Retinal pigment epithelial cell (primary cell): ENCODE measurements at places on chromosomes 12 and 14.

DNA sequence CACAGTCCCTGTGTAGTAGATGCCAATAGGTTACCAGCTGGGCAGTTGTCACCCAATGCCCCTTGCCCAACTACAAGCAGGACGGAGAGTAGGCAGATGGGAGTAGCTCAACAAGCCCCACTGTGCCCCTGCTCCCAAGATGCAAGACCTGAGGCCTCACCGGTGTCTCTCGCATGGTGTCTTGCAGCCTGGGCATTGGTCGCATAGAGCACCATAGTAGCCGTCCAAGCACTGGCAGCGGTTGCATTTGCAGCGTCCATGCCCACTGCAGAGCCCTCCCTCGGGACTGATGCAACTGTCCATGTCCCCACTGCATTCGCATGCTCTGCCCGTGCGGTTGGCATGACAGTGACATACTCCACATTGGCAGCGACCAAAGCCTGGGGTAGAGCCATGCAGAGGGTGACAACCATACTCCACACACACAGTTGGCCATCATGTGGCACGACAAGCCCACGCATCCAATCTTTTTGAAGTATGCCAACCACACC lies 11.9 kb upstream of the CSAD start:
- DNase-seq, result no peak

- no peak for DNase-seq
These were observed 568 bp downstream of the CCDC184 start for GRCh38 chr12:48183876-48184548.

DNA sequence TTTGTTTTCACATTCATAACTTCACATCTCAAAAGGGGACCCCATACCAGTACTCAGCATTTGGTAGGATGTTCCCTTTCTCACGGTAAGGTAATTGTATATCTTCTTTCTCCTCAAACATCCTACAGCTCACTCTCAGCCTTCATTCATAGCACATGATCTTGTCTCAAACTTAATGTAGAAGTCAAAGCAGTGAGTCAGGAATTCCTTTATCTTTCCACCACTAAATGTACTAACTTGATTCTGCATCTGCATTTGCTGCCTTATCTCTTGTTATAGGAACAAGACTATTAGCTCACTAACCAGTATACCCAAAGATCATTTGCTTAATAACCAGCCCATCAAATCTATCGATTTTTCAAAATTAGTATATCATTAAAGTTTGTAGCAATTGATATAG lies 22.9 kb downstream of the CPSF2 start:
- no peak for DNase-seq

DNA sequence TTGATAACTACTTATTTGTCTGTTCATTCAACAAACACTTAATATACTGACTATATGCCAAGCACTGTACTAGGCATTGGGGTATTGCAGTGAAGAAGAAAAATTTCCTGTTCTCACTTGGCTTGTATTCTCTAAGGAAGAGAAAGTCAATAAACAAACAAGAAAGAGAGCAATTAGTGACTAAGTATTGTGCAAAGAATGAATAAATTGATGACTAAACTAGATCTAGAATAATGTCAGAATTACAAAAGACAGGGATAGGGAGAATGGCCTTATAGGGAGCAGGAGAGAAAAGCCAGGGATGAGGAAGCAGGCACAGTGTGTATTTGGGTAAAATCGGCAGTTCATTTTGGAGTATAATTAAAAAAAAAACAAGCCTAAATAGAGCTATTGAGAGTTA lies 4.2 kb upstream of the LIN7A start:
- no peak for DNase-seq

- DNase-seq, result no peak
These were observed 88.2 kb downstream of the TBC1D30 start for GRCh38 chr12:64912516-64913255.

- no peak for DNase-seq
These were observed 126.7 kb upstream of the HIF1A start for GRCh38 chr14:61568572-61569011.

DNA sequence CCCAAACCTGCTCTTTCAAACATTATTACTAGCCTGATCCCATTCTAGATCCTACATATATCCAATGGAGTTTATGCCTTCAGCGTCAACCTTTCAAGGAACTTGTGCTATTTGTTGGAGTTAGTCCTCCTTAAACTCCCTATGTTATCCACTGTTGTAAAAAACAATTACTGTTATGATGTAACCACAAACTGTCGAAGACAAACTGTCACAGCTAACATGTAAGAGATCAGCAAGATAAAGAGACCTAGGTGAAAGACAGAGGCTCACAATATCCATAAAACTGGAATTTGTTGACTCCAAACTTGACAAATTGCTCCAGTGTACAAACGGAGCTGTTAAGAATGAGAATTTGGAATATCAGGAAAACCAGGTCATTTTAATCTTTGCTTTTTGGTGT lies 70.7 kb downstream of the CDK17 start:
- no peak for DNase-seq

- no peak for DNase-seq
These were observed 174.9 kb upstream of the FAR2 start for GRCh38 chr12:28974166-28974565.

DNA sequence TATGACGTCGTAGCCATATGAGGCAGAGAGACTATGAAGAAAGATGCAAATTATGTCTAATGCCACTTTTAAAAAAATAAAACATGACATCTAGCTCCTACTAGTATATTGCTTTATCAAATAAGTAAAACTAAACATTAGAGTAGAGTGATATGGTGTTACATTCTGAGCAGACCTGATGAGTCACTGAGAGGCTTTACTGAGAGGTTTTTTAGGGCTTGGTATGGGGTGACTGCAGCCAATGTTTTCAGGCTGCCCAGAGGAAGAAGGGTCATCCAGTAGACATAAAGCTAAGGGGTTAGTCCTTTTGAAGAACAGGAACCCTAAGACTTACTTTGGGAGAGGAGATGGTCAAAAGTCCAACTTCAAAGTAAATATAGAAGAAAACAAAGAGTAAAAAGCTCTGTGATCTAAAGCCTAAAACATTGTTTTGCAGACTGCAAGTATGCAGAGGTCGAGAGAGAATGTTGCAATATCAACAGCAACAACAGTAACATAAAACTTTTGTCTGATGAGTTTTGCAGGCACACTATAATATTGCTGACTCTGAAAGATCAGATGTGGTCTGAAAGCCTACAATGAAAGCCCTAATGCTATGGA lies 774.7 kb downstream of the TMTC2 start:
- no peak for DNase-seq

GRCh38 chr12:89181271-89181920 lies 170.9 kb downstream of the DUSP6 start:
- peak; percentile 54 for DNase-seq

- DNase-seq, result no peak
These were observed 4.6 kb upstream of the SLC8A3 start for GRCh38 chr14:70193396-70193795.

- DNase-seq, result no peak
These were observed 34.7 kb downstream of the BCL11B start for GRCh38 chr14:99237288-99237687.

GRCh38 chr12:89863493-89863938 lies 154.9 kb upstream of the ATP2B1 start:
- DNase-seq, result no peak

DNA sequence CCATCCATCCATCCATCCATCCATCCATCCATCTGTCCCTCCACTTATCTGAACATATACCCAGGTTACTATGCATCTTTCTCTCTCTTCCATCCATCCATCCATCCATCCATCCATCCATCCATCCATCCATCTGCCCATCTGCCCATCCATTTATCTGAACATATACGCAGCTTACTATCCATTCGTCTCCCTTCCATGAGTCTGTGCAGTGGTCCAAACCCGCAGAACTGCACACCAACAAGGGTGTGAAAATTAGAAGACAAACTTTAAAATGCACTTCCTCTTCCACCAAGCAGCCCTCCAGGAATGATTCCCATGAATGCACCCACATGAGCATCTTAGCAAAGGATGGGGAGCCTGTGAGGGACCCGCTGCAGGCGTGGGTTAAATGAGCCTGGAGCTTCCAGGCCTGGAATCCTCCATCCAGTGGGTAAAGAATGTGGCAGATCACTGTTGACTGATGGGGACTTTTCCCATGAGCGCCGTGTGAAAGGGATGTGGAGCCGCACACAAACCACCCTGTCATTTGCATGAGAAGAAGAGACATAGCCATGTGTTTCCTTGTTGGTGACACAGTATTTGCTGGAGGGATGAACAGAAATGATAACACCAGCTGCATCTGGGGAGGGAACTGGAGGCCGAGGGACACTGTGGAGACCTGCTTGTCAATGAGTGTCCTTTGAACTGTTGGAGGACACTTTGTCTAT lies 376.6 kb downstream of the ADGRD1 start:
- DNase-seq, result no peak

DNA sequence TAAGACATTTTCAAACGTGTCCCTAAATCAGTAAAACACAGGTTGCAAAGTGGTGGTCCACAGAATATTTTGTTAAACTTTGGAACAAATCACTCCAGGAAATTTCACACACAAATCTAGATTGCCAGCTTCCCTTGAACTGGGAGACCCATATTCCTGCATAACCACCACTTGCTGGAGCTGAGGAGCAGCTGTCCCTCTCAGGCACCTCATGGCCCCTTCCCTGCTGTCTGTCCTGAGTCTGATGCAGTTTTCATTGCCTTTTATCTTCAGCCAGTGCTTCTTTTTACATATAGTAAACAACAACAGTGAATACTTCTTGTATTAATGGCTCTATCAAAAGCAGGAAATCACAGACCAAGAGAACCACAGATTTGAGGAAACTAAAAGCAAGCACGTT lies 289.3 kb downstream of the MED13L start:
- DNase-seq, result no peak

GRCh38 chr12:22986997-22987396 lies 362.0 kb downstream of the ETNK1 start:
- no peak for DNase-seq

GRCh38 chr14:104795781-104796686 lies 486 bp upstream of the AKT1 start:
- no peak for DNase-seq

DNA sequence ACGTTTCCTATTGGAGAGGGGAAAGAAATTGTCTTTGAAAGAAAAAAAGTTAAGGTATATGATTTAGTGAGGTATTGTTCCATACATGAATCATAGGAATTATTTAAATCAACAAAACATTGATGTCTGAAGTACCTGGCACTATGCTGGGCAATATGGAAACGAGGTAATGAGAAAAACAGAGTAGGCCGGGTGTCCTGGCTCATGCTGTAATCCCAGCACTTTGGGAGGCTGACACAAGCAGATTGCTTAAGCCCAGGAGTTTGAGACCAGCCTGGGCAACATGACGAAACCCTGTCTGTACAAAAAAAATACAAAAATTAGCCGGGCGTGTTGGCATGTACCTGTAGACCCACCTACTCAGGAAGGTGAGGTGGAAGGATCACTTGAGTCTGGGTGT lies 45.9 kb downstream of the AEBP2 start:
- DNase-seq, result no peak

DNA sequence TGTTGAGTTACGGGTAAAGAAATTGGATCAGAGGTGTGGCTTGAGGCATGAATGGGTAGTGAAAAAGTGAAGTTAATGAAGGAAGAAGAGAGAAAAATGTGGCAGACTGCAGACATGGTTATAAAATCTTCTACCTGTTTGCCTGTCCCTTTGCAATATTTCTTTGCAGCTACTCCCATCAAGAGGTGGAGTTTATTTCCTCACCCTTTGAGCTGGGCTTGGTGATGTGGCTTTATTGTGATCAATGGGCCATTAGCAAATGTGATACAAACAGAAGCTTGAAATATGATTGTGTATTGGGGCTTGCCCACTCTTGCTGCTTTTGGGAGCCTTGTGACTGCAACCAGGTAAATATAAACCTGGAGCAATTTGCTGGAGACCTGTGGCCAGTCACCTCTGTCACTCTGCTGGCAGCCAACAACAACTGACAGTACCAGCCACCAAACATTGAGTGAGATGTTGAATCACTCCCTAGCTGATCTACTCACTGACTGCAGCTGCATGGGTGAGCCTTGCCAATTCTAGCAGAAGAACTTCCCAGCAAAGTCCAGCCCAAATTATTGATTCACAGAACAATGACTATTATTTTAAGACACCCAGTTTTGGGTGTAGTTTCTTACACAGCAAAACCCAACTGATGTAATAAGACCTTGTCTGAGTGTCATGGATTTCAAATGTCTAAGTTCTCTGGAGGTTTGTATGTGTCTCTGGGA lies 151.0 kb upstream of the ATP2B1 start:
- DNase-seq, result no peak

GRCh38 chr14:91339076-91339475 lies 78.5 kb downstream of the CCDC88C start:
- DNase-seq, result no peak

DNA sequence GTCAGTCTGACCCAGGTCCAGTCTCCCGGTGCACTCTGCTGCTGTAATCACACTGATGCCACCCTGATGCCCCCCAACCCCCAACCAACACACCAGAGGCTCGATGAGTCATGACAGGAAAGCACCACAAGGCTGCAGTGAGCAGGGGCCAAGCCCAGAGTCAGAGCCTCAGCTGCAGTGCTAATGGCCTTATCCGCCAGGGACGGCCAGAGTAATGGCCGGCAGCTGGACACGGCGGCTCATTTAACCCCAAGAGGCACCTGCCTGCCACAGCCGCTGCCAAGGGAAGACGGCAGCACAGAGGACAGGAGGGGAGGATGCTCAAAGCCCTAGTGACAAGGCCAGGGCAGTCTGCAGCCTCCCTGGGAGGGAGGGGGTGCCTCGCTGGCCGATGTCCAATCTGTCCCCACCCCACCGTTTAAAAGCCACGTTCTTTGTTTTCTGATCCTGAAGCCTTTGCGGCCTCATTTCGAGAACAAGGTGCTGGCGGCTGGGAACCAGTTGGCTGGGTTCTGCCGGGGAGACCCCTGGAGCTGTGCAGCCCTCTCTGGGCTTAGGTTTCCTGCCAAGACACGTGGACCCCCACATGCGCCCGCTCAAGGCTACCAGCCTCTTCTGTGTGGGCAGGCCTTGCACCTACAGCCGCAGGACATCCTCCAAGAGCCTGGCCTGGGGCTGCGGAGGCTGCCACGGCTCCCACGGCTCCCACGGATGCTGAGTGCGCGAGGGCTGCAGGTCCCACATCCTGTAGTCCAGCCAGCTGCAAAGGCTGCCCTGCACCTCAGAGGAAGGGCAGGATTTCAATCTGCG lies 13.1 kb downstream of the CCDC85C start:
- no peak for DNase-seq

DNA sequence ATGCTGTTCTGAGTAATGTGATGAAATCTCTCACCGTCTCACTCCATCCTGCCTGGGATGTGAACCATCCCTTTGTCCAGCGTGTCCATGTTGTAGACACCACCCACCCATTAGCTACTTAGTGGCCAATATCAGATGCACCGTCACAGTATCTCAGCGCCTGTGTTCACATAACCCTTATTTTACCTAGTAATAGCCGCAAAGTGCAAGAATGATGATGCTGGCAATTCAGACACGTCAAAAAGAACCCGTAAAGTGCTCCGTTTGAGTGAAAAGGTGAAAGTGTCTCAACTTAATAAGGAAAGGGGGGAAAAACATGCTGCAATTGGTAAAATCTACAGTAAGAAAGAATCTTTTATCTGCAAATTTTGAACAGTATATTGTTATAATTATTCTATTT lies 3.0 kb downstream of the RNASE10 start:
- DNase-seq, result no peak

- no peak for DNase-seq
These were observed 38.3 kb downstream of the MEG3 start for GRCh38 chr14:100864206-100864605.
